ENCODE measurements at places on chromosomes 5 and 9. TPM values are rescaled to one million over a fixed set of nuclear protein-coding genes. Genes with fewer than 3 reads are reported as not detected.

Gene SHOC1
- 0.09 TPM for total RNA-seq

Gene SPINK13
- not detected for total RNA-seq

Gene PRUNE2
- total RNA-seq = 6.2 TPM

Gene GABRA1
- total RNA-seq = not detected

Gene FNIP1
- 61.7 TPM for total RNA-seq

Gene C9orf153
- 1.1 TPM for total RNA-seq

Gene CEP72
- 1.8 TPM for total RNA-seq

Gene MTMR12
- 14.8 TPM for total RNA-seq

Gene PGM5
- 3.0 TPM for total RNA-seq

Gene CDKN2B
- 74.0 TPM for total RNA-seq

Gene STK32A
- total RNA-seq = 3.0 TPM

Gene MGAT1
- 122 TPM for total RNA-seq

Gene FCHO2
- 8.0 TPM for total RNA-seq
